CD8-positive, alpha-beta memory T cell (primary cell): ENCODE measurements at places on chromosomes 2 and 18.

DNA sequence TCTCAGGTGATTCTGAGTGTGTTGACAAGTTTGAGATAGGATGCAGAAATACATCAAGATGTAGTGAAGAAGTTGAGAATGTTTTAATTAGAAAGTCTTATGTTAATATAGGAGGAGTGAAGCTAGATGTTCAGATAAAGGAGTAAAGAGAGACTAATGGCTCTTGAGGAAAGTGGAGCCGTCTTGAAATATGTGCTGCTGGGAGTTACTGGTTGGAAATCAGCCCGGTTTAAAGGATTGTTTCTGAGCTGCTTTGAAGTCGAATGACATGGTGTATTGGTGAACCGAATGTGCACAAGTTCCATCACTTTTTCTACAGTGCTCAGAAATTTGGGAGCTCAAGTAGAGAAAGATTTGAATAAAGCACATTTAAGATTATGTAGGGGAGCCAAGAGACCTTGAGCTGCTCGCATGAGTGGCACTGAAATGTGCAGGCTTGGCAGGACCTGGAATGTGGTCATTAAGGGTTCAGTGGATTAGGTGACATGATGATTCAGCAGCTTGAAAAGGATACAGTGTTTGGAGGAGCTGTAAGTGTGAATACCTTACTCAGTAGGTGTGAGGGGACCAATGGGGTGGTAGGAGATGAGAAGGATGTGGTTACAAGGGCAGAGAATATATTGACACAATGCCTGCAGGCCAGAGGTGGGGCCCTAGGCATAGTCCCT, 68.6 kb downstream of the CAB39 start:
- peak; percentile 33 for DNase-seq
- H3K36me3 ChIP-seq: peaks cover 14% of the 10 kb centered on the region
- no peak overlapping the region for H3K27ac ChIP-seq
- no peak overlapping the region for H3K4me3 ChIP-seq
- no peaks in the 10 kb centered on the region for H3K27me3 ChIP-seq

DNA sequence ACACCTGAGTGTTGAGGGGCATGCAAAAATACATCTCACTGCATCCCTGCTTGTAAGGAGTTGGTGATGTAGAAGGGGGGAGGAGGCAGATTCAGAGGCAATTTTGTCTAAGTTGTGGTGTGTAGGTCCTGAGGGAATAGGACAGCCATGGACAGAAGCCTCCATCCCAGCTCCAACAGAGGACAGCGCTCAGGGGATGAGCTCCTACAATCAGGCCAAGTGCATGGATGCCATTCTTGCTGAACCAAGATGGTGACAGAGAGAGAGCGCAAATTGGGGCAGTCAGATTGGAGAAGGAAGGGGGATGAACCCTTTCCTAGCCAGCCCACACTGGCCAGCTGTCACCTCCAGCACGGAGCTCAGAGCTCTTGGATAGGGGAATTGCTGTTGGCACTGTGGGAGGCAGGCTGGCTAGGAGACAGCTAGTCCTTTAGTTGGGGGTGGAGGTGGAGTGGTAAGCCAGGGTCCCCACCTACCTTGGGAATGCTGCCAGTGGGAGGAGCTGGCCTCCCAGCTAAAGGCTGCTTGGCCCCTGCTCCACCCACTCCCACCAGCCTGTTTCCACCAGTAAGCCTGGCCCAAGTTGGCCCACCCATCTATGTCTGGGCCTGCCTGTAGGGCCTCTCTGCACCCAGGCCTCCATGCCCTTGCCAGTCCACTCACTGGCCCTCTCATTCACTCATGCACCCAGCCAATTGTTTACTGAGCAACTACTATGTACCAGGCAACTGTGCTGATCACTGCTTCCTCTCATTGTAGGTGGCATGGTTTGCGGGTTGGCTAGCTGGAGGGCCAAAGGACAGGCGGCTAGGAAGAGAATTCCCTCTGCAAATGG, 2.5 kb upstream of the PER2 start:
- no peak overlapping the region for H3K4me3 ChIP-seq
- H3K27me3 ChIP-seq: no peaks in the 10 kb centered on the region
- DNase-seq: no peak
- no peaks in the 10 kb centered on the region for H3K36me3 ChIP-seq
- peaks cover 23% of the 10 kb centered on the region for H3K4me1 ChIP-seq

- H3K36me3 ChIP-seq: no peaks in the 10 kb centered on the region
- no peak overlapping the region for H3K27ac ChIP-seq
- no peaks in the 10 kb centered on the region for H3K4me1 ChIP-seq
Measured at GRCh38 chr18:63869374-63869773, 18.1 kb upstream of the SERPINB2 start.

DNA sequence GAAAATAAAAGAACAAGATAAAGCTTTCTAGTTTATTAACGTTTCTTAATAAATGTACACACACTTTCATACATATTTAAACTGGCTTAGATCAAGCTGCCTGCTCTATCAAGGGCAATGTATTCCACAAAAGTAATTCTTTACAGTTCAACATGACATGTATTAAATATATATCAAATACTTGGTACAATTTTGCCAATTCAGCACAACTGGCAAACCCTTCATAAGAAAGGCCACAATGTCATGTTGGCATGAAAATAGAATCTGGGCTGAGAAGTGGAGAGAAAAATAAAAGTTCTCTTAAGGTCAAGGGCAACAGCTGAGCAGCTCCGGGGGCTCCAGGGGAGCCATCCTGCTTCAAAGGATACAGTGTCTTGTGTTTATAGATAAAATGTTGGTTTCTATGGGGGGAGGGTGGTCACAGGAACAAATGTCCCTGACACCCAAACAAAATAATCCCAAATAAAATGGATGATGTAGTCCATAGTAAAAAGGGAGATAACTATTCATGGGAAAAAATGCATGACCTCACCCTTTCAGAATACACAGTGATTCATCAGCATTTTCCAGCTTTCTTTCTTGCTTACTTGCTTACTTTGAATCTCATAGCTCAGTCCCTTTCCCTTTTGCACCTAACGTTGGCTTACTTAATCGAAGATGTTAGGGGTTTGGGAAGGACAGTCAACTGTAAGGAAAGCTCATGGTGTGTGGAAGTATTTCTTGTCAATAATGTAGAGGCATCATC, 494.9 kb downstream of the NYAP2 start:
- H3K27ac ChIP-seq: no peak overlapping the region
- no peaks in the 10 kb centered on the region for H3K4me1 ChIP-seq
- DNase-seq: no peak
- H3K36me3 ChIP-seq: no peaks in the 10 kb centered on the region
- H3K4me3 ChIP-seq: no peak overlapping the region
- no peaks in the 10 kb centered on the region for H3K27me3 ChIP-seq

- no peaks in the 10 kb centered on the region for H3K4me1 ChIP-seq
- H3K27me3 ChIP-seq: no peaks in the 10 kb centered on the region
- no peak overlapping the region for H3K4me3 ChIP-seq
- no peaks in the 10 kb centered on the region for H3K36me3 ChIP-seq
- H3K27ac ChIP-seq: no peak overlapping the region
Measured at GRCh38 chr2:207403141-207403540, 126.6 kb upstream of the CREB1 start.

DNA sequence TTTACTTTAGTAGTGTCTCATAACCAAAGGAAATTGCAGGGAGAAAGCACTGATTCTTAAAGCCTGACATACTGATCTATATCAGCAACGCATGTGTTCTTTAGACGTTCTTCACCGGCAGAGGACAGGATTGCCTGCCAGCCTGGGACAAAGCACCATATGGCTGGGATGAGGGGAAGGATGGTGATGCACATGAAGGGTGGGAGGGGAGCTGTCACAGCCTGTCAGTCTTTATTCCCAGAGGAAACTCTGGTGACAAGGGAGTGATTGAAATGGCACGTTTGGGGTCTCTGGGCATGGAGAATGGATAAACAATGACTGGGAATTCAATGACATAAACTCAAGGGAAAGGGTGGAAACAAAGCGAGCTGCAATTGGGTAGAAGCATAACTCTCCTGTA, 808.1 kb downstream of the DCC start:
- no peaks in the 10 kb centered on the region for H3K36me3 ChIP-seq
- DNase-seq: no peak
- no peaks in the 10 kb centered on the region for H3K4me1 ChIP-seq

GRCh38 chr2:189860161-189860560, 75.9 kb downstream of the PMS1 start:
- DNase-seq: no peak
- no peaks in the 10 kb centered on the region for H3K27me3 ChIP-seq
- H3K36me3 ChIP-seq: no peaks in the 10 kb centered on the region
- H3K4me1 ChIP-seq: no peaks in the 10 kb centered on the region
- H3K4me3 ChIP-seq: no peak overlapping the region
- no peak overlapping the region for H3K27ac ChIP-seq

DNA sequence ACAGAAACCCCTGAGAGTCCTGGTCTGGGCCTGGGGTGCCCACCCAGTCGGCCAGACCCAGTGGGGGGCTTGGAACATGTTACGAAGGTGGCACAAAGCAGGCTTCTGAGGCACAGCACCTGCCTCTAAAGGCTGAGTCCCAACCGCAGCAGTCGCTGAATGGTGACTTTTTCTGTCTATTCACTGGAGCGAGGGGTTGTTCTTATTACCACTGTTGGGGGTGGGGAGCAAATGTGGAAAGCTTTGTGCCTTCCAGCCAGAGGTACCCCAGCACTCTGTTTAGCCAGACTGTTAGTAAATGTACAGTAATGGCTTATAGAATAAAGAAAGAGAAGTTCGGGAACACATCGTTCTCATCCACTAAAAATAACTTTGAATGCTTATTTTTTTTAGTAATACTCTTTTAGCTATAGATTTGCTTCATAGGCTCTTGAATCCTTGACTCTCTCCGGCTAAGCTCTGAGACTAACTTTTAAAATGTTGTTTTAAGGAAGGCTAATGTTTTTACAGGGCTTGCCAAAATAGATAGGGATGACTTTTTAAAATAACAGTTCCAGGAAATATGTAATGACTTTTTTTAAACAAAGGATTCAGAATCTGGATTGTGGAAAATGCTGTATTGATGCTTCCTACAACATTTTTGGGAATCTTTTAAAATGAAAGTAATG, 23.4 kb upstream of the PTPN2 start:
- H3K4me3 ChIP-seq: no peak overlapping the region
- H3K4me1 ChIP-seq: peaks cover 26% of the 10 kb centered on the region
- H3K36me3 ChIP-seq: no peaks in the 10 kb centered on the region
- no peak overlapping the region for H3K27ac ChIP-seq
- no peak for DNase-seq

DNA sequence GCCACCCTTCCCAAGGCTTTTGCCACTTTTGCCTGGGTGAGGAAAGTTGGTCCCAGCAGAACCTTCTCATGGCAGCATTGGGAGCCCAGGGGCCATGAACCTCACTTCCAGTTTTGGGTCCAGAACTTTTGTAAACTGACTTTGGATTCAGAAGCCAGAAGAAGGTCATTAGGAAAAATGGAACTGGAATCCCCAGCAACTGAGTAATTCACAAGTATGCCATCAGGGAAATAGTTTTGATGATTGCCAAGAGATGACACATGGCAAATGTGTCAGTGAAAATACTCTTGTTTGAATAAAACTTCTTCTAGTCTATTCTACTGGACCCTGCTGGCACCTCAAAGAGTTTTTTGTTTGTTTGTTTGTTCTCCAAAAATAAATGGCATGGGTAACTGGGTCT, 203.7 kb downstream of the SETBP1 start:
- DNase-seq: no peak
- no peak overlapping the region for H3K27ac ChIP-seq
- no peaks in the 10 kb centered on the region for H3K27me3 ChIP-seq
- no peaks in the 10 kb centered on the region for H3K4me1 ChIP-seq
